Stimulated activated CD4-positive, alpha-beta T cell treated with anti-CD3 and anti-CD28 coated beads, Interleukin-2, amount 100 ng/mL, for 48 hours (primary cell): ENCODE measurements at places on chromosomes 5 and 9.

DNA sequence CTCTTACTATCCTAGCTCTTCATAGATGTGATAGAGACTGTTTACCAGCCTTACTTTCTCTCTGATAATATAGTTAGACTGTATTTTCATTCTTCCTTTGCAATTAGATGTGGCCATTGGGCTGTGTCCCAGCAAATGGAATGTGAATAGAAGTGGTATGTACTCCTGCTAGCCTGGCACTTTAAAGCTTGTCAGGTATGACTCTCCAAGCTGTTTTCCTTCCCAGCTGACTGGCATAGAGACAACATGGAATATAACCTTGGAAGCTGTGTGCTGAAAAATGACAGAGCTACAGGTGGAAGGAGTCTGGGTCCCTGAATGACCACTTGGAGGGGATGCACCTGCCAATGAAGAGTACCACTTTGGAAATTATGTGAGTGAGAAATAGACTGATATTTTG, 116.2 kb downstream of the DIRAS2 start:
- DNase-seq = no peak

- no peak for DNase-seq
Observed at GRCh38 chr5:180525399-180525798, 31.2 kb downstream of the CNOT6 start.

DNA sequence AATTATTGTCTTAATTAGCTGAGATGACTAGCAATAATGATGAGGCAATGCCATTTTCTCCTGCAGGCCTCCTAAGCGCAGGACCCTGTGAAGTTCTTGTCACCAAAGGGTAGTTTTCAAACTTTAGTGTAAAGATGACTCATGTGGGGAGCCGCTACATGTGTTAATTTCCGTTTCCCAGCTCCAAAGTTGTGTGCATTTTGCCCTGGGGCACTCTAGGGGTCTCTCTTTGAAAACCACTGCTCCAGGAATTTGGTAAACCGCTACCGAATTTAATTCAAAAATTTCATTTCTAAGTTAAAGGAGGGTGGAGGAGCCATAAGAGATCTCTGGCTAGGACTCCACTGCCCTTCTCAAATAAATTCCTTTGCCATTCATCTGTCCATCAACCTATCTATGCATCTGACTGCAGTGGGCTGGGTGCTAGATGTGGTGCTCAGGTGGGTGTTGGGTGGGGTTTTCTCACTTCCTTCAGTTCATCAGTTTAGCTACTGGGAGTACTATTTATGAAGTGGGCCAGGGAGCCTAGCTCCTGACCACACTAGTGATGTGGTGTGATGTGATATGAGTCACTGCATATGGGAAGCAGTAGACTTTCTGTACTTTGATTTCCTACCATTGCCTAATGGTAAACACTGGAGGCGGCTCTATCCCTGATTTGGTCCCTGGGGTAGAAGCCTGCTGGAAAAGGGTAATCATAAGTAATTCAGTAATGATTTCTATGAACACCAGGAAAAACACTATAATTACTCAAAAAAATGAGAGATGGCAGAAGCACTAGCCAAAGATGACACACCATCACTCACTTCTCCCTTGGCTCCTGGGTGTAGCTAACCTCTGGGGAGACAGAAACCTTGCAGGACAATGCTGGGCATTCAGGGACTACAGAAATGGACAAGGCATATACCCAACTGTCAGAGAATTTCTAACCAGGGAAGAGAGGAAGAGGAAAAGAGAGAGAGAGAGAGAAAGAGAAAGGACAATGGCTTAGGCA, 4.0 kb upstream of the ZSWIM6 start:
- no peak for DNase-seq

GRCh38 chr5:10124287-10124686, 125.4 kb downstream of the ATPSCKMT start:
- DNase-seq = no peak

DNA sequence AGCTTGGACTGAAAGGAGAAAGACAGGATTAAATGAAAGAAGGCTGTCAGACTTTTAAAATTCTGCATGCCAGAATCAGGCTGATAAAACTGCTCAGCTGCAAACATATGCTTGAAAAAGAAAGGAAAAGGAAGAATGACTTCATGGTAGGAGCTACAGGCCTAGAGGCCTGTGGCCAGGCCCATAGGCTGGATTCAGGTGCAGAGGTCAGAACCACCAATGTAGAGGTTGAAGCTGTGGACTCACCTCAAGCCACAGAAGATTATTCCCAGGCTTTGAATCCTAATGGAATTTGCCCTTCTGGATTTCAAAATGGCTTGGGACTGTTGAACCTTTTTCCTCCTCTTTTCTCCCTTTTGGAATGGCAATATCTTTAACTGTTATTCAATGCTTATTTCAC, 47.7 kb downstream of the TMEM38B start:
- DNase-seq = no peak

- no peak for DNase-seq
Observed at GRCh38 chr5:52808316-52808901, 20.7 kb downstream of the ITGA1 start.

- DNase-seq = no peak
Observed at GRCh38 chr9:129938291-129938979, 103.2 kb downstream of the USP20 start.
